ENCODE measurements at places on chromosomes 1 and 21.

DNA sequence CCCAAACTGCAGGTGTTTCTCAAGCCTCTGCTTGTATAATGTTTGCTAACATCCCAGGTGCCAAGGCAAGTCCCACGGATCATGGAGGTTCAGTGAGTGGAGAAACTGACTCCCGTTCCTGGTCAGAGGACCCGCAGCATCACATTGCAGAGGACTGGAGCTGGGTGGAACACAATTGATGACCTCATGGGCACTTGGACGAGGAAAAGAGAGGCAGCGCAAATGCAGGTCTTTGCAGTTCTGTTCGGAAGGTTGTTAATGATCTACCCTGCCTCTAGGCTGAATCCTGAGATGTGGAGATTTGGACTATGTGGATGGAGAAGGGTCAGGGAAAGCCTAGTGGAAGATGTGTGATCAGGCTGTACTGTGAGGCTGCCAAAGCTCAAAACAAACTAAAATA lies 192.9 kb downstream of the DUSP10 start:
- DNase-seq: no peak

- no peak for DNase-seq
Observed at GRCh38 chr1:173222149-173223030, 15.3 kb upstream of the TNFSF4 start.

DNA sequence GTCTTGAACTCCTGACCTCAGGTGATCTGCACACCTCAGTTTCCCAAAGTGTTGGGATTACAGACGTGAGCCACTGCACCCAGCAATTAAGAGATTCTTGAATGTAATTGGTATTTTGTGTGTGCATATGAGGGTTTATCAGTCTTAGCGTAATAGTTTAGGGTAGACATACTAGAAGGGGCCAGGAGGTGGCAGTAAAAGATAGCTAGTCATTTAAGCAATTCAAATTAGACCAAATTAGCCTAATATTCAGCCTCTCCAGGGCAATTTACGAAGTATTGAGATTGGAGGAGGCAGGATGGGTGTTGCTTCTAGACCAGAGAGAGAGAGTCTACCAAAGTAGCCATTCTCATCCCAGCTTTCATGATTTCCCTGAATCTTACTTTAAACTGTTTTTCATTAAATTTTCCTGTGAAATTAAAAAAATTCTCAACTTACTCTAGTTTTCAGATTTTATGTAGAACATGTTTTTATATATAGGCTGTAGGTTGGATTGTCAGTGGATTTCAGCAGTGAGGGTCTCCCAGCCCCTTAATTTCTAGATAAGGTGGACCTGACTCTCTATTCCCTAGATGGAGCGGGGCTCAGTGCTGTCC lies 119.7 kb downstream of the HHAT start:
- no peak for DNase-seq

GRCh38 chr1:8986814-8987190 lies 39.4 kb downstream of the SLC2A7 start:
- DNase-seq: no peak

DNA sequence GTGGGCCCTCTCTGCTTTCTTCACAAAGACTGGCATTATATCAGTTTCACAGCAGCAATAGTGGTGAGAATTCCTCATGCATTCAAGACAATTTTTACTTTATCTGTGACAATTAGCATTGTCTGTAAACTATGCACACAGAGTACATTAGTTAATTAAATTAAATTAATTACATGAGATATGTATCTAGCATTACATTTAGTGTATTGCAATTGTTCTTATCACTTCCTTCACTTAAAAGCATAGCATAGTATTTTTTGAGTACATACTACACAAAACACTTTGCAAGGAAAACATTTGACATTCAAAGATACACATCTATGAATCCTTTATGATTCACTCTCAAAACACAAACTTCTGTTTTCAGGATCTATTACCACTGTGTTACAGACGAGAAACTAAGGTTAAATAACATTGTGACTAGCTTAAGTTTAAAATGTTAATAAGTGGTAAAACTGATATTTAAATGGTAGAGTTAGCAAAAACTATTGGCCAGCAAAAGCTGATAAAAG lies 1542.6 kb downstream of the PLA2G4A start:
- no peak for DNase-seq

- DNase-seq: no peak
Observed at GRCh38 chr1:37723390-37724078, 31.2 kb downstream of the CDCA8 start.

DNA sequence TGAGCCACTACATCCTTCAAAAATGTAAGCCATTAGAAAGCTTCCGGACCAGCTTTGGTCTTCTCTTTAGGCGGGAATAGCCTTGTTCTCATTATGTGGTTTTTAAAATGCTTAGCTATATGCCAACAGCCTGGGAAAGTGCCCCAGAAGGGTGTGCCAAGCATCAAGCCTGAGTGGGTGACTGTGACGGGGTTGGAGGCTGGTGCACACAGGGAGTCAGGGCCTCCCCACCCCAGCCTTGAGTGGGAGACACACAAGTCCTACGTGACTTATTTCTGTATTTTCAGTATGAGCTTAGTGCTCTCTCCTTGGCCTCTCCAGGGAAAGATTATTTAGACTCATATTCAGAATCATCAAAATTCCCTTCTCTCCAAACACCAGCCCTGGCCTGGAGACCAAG lies 9.8 kb downstream of the UBASH3A start:
- DNase-seq: no peak

GRCh38 chr1:207745285-207745684 lies 6.6 kb upstream of the CD46 start:
- no peak for DNase-seq

- DNase-seq: no peak
Observed at GRCh38 chr1:211951856-211952255, 83.5 kb downstream of the INTS7 start.

DNA sequence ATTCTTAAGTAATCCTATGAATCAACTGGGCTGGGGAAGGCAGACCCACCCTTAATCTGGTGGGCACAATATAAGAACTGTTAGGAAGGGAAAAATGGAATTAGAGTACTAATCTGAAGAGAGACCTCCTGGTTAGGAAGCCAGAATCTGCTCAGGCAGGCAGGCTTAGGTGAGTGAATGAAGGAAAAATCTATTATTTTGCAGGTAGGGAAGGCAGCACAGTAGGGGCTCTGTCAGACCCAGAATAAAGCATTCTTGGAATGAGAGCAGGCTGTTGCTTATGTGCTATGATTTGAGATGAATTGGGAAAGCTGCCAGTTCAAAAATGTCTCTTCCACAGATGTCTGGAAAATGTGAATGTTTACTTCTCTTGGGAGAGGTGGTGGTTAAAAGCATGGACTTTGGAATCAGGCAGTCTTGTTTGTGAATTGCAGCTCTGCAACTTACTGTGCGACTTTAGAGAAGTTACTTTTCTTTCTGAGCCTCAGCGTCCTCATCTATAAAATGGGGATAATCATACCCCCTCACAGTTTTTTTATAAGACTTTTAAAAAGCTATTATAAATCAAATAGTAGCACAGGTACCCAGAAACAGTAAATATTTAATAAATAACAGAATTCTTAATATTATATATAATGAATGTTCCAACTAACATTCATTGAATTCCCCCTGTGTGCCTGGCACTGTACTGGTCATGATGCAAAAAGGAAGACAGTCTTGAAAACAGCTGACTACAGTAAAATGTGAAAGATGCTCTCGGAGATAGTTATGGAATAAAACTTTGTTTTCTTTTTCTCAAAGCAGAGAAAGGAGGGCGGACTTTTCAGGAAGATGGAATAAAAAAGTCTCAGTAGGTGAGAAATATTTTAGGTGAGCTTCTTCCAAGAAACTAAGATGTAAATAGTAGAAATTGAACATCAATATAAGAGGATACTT lies 15.3 kb upstream of the ZNF644 start:
- no peak for DNase-seq

DNA sequence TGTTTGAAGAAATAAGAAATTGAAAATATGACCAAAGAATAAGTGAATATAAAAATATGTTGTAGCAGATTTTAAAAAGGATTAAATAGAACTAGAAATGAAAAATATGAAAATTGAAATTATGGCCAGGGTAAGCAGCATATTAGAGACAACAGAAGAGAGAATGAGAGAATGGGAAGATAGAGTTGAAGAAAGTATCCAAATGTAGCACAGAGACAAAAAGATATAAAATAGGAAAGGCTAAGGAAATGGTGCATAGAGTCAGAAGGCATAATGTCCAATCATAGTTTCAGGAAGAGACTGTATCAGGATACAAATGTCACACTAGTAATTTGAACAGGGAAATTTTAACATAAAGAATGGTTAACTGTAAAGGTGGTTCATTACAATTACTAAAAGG lies 29.5 kb downstream of the AZIN2 start:
- no peak for DNase-seq

GRCh38 chr1:115411371-115412063 lies 73.5 kb upstream of the NGF start:
- DNase-seq: no peak

DNA sequence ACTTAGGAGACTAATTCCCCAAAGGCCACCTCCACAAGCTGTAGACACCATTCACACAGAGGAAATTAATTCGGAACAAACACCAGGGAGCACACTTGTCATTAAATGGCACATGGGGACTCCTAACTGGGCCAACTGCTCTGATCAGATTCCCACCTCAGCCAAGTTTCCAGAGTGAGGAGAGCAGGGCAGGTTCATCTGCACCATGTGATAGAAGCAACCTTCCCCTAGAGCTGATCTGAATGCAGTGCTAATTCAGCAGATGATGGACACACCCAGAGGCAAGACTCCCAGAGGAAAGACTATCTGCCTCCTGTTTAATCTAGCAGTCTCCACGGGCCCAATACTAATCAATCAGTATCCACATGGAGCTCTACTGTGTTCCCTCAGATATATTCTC lies 147.0 kb downstream of the VAV3 start:
- no peak for DNase-seq

DNA sequence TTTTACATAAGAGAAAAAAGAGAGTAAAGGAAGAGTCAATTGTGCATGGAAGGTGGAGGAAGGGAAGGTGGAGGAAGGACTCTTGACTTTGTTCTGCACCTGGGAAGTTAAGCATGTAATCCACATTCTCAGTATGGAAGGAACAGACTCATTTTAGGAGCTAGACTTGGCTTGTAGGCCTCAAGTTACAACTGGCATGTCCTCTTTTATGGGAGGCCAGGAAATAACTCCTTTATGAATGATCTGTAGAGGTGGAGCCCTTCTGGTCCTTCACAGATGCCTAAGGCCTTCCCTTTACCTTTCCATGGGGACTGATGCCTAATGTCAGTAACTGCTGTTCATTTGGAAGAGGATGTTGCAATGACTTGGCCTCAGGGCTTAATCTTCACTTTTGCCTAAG lies 29.4 kb upstream of the CCSAP start:
- no peak for DNase-seq

- DNase-seq: peak; percentile 84
Observed at GRCh38 chr1:230972855-230973271, 5.8 kb downstream of the TTC13 start.

DNA sequence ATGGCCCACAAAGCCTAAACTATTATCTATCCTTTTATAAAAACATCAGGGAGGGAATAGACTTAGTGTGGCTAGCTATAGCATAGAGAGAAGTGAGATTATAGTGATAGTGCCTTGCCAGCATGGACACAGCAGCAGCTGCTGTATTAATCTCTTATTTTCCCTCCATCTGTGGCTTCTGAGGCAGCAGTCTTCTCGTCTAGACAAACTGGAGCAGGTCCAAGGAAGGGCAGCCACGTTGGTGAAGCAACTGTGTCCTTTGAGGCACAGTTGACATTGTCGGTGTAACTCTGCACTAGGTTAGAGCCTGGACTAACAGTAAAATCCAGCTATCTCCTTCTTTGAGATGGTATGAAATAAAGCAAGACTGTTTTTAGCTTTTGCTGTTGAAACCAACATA lies 131.3 kb downstream of the CACHD1 start:
- DNase-seq: no peak

GRCh38 chr1:25770541-25771220 lies 29.3 kb upstream of the SELENON start:
- no peak for DNase-seq

- DNase-seq: peak; percentile 51
Observed at GRCh38 chr1:234722904-234723720, 113.1 kb upstream of the IRF2BP2 start.

DNA sequence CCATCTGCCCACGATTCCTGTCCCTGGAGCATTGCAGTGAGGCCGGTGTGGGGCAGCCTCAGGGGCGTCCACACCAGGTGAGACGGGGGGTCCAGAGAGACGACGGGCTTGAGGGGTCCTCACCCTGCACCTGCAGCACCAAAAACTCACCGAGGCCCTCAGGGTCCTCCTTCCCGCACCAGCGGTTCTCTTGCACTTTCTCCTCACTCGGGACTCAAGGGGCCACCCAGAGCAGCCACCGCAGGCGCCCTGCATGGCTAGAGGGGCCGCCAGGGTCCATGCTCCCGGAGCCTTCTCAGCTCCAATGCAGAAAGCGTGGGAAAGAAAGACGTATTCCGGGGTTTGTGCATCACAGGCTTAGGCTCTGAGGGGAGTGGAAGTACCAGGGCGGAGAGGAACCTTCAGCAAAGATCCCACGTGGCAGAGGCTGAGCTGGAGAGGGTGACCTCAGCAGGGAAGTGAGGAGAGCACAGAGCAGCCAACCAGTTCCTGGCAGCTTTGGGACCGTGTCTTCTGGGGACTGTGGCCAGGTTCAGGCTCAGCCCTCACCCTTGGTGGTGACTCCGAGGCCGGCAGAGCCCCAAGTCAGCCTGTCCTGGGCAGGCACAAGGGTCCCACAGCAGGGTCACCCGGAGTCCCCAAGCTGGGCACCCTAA lies 19.5 kb upstream of the COL6A2 start:
- DNase-seq: peak; percentile 7

Measured in activated CD4-positive, alpha-beta memory T cell treated with anti-CD3 and anti-CD28 coated beads, Interleukin-2, amount 10 ng/mL, durations not matched to agents 7 days and 5 days (primary cell).